ENCODE measurements at places on chromosomes 2 and 18.

- peak; percentile 96 for DNase-seq
These were observed 460 bp downstream of the EPC2 start for GRCh38 chr2:148644883-148645538.

GRCh38 chr2:238811759-238812158, 36.1 kb upstream of the TWIST2 start:
- DNase-seq: no peak

DNA sequence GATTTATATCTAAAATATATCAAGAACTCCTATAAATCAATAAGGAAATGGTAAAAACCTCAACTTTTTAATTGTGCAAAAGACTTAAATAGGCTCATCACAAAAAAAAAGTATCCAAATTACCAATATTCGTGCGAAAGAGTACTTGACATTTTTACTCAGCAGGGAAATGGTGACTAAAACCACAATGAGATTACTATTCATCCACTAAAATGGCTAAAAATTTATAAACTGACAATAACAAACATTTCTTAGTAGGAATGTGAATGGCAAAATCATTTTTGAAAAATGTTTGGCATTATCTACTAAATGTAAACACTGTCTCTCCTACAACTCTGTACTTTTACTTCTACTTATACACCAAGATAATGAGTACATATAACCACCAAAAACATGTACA, 184.8 kb upstream of the RND3 start:
- no peak for DNase-seq

GRCh38 chr2:28904295-28904694, 9.8 kb downstream of the WDR43 start:
- DNase-seq: no peak

DNA sequence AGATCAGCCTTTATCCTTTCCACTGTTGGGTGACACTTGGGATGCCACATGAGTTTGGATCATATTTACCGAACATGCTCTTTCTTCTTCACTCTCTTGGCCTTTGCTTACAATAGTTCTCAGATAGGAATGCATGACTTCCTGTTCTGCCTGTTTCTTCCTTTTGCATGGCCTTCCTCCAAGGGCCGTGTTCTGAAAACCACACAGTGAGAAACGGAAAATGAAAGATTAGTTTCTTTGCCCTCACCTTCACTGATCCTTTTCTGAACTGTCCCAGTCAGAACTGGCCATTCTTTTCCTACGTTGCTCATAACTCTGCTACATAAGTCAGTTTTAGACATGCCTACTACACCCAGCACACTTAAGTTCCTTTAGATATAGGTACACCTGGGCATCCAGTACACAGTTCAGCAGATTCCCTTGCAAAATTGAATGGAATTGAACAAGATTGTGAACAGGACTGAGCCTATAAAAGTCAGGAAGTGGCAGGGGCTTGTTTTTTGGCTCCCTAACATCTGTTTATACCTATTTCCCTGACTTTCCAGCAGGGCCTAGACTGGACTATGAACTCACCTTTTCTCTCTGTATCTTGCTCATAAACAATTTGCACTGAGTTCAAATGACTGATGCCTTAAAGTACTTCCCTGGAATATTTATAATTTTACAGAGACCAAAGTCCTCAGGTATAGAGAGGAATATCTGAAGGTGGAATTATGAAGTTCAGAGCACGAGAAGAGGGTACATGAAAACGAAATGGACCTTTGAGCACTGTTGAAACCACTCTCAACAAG, 186.4 kb upstream of the ST6GAL2 start:
- no peak for DNase-seq

- no peak for DNase-seq
These were observed 71.0 kb downstream of the PDE1A start for GRCh38 chr2:182355815-182356214.

GRCh38 chr18:2134364-2134763, 436.9 kb downstream of the METTL4 start:
- no peak for DNase-seq

DNA sequence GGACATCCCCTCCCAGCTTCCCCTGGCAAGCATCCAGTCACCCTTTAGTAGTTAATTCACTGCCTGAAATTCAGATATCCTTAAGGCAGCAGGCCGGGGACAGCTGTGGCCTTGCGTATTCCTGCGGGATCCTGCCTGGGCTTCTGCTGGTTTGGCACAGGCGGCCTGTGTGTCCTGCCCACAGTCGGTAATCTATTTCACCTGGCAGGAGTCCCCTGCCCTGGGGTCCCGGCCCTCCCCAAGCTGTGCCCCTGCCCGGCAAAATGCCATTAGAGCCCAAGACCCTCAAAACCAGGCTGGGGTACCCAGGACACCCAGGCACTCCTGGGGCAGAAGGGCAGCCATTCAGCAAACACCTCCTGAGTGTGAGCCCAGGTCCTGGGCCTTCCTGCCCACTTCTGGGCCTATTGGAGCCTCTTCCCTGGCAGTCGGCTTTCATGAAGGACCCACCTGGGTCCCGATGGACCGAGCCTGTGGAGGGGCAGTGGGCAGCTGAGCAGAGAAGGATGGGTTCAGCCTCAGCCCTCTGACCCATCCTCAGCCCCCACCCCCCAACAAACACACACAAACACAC, 11.6 kb downstream of the CROCC2 start:
- DNase-seq: no peak

DNA sequence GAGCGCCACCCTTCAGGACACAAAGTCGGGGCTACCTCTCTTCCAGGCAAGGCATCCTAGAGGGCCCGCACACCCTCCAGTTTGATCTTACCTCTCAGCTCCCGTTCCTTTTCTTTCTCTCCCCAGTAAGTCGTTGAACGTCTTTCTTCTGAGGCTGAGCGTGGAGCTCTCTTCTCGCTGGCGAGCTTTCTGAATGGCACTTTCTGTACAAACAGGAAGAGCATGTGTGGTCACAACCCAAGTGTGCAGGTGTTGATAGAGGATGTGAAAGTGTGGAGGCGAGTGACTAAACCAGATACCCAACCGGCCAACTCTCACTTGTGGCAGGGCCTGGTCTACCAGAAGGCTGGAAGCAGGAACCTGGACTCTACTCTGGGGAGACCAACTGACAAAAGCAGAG, at the start of gene AFF3:
Gene AFF3, minus strand, starts transcription at position 198 of the 400 bp plus-strand sequence. CDS start 38,136 bp downstream, outside the sequence.
- DNase-seq: no peak

DNA sequence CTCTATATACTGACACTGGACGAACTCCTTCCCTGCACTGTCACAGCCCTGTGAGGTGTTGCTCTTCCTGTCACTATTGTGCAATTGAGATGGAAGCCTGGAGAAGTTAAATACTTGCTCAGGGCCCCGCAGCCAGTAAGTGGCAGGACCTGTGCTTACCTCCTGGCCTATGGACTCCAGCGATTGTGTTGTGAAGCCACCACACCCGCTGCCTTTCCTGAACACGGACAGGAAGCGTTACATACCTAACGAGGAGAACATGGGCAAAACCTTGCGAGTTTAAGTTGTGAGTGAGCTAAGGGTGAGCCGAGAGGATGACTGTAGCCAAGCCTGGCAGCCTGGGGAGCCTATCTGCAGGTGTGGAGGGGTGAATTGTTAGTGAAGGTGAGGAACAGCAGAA, 26.1 kb downstream of the RAB31 start:
- DNase-seq: no peak

DNA sequence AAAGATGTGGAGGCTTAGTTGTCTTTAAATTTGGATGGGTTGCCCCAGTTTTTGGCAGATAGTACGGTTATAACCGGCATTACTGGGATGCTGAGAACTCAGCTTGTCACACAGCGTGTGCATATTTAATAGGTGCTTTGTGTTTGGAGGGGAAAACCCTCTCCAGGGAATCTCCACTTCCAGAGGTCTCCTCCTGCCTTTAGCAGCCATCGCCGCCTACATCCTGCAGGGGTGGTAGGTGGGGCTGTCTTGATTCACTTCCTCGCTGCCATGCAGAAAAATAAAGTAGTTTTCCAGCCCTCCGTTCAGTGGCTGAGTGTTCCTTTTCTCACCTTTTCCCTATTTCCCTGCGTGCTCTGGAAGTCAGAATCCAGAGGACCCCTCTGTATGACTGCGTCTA, 76.4 kb downstream of the ITGB1BP1 start:
- no peak for DNase-seq

- no peak for DNase-seq
These were observed 90.2 kb downstream of the PARD3B start for GRCh38 chr2:204635478-204635877.

DNA sequence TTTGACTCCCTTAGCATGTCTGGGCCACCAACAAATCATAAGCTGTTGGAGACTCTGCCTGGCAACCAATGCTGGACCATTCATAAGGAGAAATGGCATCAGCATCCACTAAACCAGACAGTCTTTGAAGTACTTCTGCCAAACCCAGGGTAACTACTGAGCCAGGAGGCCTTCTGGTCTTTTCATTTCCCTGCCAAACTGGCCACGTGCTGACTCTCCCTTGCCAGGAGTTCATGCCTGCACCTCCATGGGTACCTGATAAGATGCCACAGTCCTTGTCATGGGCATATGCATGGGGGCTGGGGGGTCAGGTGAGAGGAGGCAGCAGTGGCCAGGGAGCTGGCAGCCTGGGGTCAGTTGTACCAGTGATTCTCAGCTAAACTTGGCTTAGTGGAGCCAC, 34.2 kb upstream of the DAPL1 start:
- DNase-seq: no peak

DNA sequence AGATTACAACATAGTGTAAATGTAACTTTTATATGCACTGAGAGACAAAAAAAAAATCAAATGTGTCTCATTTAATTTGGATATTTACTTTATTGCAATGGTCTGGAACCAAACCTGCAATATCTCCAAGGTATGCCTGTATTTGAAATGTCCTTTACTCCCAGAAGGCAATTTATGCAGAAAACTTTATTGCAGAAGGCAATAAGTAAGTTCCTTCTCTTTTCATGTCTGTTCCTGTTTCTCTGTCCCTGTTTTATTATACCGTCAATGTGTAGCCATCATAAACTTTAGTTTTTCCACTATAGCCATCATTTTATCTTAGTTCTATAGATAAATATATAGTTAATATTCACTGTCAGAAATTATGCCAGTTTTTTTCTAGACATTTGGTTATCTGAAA, 513.1 kb upstream of the FAM98A start:
- no peak for DNase-seq

- no peak for DNase-seq
These were observed 9.3 kb upstream of the TTL start for GRCh38 chr2:112472547-112473263.

DNA sequence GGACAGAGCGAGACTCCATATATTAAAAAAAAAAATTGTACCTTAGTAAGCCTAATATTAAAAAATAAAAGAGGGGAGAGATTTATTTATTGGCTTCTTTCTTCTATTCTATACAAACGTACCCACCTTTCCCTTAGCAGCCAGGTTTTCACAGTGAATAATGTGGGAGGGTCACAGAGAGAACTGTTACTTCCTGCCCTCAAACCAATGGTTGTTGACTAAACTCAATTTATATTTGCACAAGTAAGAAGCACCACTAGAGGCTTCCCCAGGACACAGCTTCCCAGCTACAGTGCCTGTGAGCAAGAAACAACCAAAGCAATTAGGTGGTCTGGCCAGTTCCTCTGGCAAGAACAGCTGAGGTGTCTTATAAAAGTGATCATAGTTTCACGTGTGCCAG, 28.9 kb upstream of the GALR1 start:
- DNase-seq: no peak

- no peak for DNase-seq
These were observed 17.1 kb downstream of the DYNAP start for GRCh38 chr18:54608028-54608642.

GRCh38 chr18:11470941-11471340, 138.5 kb upstream of the SLC35G4 start:
- no peak for DNase-seq

DNA sequence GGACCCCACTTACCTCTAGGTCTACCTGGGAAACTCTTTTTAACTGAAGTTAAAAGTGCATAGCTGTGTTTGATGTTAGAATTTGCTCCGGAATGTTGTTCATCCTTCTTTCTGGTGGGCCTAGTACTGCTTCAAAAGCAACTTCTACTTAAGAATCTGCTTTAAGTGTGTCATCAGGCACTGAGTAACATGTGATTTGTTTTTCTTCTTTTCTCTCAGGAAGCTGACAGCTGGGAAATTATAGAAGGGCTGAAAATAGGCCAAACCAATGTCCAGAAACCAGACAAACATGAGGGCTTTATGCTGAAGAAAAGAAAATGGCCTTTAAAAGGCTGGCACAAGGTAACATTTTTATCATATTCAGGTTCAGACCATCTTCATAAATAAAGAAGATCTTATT, 122.9 kb downstream of the PRKRA start:
- no peak for DNase-seq

- DNase-seq: no peak
These were observed 429.9 kb downstream of the ARHGAP15 start for GRCh38 chr2:143559147-143559546.

DNA sequence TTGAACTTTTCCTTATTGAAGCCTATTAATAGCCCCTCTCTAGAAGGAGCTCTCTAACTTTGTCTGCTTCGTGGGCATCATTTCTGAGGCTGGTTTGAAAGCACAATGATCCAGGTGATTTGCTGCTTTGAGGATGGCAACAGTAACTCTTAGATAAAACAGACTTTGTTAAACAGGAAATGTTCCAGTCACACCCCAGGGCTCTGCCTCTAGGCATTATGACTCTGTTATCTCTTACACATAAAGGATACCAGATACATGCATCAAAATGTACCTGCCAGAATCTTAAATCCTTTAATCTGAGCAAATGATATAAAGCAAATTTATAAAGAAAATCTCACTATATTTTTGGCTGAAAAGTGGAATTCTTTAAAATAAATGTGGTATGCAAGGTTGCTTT, 52.3 kb downstream of the GAD1 start:
- DNase-seq: no peak

DNA sequence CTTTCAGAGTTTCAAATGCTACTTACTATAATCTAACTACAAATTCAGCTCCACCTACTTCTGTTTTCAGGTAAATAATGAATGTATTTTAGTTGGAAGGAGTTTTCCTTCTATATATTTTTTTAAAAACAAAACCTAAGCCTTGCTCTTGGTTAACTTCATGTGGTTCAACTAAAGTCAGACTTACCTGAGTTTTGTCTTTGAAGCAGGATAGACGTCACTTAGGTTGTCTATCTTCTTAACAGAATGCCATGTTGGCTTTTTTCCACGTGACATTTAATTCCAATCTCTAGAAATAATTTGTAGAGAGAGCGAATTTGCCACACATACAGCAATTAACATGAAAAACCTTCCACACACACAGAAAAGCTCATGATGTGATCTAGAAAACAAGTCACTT, 43.9 kb upstream of the CYTIP start:
- DNase-seq: no peak
